Myocyte (in vitro differentiated cells): ENCODE measurements at places on chromosomes 3 and 15. TPM values are rescaled to one million over a fixed set of nuclear protein-coding genes. Genes with fewer than 3 reads are reported as not detected.

DNA sequence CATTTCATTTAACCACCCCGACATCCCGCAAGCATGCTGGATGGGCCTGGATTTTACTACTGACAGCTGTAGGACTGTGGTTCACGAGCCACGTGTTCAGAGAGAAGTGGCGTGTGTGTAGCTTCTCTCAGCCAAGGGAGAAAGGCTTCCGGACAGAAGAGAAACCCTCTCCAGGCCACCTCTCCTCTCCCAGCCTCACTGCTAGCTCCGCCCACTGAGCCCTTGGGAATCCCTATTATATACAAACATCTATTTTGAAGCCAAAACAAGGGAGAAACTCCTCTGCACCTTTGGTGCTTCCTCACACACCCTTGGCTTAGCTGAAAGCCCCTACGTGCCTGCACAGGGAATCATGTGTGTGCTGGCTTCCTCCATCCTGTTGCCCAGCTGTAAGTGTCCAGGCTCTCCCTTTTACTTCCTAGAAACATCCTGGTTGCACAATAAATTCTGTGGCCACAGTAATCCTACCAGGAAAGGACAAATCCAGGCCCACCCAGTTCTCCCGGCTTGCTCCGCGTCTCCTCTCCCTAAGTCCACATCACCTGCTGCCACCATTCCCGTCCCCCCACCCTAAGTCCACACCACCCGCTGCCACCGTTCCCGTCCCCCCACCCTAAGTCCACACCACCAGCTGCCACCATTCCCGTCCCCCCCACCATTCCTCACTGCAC lies 30.5 kb downstream of the PCSK6 start:
- DNase-seq, result no peak

DNA sequence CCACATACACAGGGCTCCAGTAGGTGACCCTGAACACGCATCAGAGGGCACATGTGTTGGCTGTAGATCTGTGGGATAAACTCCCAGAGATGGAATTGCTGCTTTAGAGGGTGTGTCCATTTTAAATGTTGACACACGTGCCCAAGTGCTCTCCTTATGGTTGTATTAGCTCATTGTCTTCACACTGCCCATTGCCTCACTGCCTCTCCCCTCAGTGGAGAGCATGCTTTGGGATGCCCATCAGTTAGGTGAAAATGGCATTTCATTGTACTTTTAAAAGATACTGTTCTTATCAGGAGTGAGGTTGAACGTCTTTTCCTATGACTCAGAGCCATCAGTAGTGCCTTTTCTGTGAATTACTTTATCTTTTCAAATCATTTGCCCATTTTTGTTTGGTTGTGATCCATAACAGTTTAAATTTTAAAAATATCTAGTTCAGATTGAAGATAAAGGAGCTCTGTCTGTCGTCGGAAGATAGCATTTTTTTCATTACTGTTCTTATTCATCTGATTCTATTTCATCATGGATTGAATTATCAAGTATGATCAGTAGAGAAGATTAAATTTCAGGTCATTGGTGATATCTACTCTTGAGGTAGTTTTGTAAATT lies 120.7 kb downstream of the CHDH start:
- DNase-seq, result no peak

GRCh38 chr3:169610888-169611291 lies 52.6 kb downstream of the MECOM start:
- no peak for DNase-seq

DNA sequence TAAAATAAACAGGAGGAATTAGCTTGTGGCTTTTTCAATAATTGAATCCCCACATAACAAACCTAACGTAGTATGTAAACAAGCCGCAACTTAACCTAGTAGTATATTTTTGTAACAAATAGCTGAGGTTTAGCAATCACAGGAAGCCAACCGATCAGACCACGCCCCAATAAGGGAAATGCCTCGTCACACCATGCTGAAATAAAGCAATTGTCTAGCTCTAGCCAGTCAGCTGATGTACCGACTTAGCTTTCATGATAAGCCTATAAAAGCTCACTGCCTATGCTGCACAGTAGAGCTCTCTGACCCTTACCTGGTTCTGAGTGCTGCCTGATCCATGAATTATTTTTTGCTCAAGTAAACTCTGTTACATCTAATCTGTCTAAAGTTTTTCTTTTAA lies 208.9 kb downstream of the ROBO1 start:
- DNase-seq, result no peak

GRCh38 chr3:58210761-58211460 lies at the start of gene DNASE1L3:
DNASE1L3 (minus strand) TSS chr3:58210972; CDS start chr3:58210906, 66 bp downstream.
- DNase-seq, result no peak

GRCh38 chr3:166877971-166878370 lies 502.1 kb downstream of the ZBBX start:
- DNase-seq, result no peak

BTD gene
- 22.9 and 26.7 TPM in 2 replicates for total RNA-seq

RHCG gene
- total RNA-seq, result not detected in 2 replicates

DCP1A gene
- 10.6 and 12.2 TPM in 2 replicates for total RNA-seq

SERINC4 gene
- 0.10 TPM in 1 of 2 replicates, not detected in the other for total RNA-seq

CIAO2A gene
- total RNA-seq, result 46.3 and 55.7 TPM in 2 replicates

MBD4 gene
- total RNA-seq, result 15.9 and 16.1 TPM in 2 replicates
